Camera-type eye (tissue), 1 donor: ENCODE measurements at places on chromosomes 16 and 17. TPM values are rescaled to one million over a fixed set of nuclear protein-coding genes. Genes with fewer than 3 reads are reported as not detected.

Gene NPW
- total RNA-seq: 2.0 TPM

Gene MEOX1
- total RNA-seq: 7.9 TPM

Gene TEX19
- not detected for total RNA-seq

Gene RND2
- total RNA-seq: 8.2 TPM

Gene KRT222
- 11.5 TPM for total RNA-seq

Gene USP43
- total RNA-seq: 12.1 TPM

Gene MEAK7
- total RNA-seq: 23.1 TPM

Gene TMEM114
- total RNA-seq: 5.7 TPM
